RCC 7860 (cell line): ENCODE measurements at places on chromosomes 7 and 10.

- no peak for DNase-seq
Observed at GRCh38 chr7:1057416-1058291, 13.3 kb downstream of the GPR146 start.

DNA sequence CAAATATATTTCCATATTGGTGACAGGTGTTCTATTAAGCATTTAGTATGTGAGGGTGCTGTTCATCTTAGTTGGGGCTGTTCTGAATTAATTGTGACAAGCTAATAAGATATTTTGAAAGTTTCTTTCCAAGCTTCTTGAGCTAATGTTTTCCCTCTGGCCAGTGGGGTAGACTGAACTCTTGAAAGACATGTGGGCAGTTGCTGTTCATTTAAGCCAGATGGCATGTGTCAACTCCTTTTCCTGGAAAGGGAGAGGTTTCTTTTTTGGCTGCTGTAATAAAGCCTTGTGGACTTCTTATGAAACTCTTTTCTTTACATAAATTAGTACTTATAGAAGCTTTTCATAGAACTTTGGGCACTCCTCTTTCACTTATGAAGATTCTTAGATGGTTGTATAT lies 21.7 kb downstream of the RAB18 start:
- no peak for DNase-seq

GRCh38 chr7:90178679-90179278 lies 24.5 kb downstream of the STEAP1 start:
- peak; percentile 99 for DNase-seq

DNA sequence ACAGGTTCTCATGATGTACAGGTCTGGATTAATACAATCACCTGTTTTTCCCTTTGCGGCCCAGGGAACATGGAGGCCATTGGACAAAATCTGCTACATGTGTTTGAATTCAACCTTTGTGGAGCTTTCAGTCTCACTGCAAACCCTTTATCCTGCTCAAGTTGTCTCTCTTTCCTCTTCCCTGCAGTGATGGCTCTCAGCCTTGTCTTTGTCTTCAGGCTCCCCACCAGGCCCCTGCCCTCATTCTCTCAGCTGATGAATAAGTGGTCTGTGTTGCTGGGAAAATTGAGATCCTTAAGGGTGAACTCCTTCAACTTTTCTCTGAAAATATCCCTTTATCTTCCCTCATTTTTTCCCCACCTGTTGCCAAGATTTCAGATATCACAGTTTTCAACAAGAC lies 791.2 kb downstream of the GRID1 start:
- DNase-seq, result no peak

DNA sequence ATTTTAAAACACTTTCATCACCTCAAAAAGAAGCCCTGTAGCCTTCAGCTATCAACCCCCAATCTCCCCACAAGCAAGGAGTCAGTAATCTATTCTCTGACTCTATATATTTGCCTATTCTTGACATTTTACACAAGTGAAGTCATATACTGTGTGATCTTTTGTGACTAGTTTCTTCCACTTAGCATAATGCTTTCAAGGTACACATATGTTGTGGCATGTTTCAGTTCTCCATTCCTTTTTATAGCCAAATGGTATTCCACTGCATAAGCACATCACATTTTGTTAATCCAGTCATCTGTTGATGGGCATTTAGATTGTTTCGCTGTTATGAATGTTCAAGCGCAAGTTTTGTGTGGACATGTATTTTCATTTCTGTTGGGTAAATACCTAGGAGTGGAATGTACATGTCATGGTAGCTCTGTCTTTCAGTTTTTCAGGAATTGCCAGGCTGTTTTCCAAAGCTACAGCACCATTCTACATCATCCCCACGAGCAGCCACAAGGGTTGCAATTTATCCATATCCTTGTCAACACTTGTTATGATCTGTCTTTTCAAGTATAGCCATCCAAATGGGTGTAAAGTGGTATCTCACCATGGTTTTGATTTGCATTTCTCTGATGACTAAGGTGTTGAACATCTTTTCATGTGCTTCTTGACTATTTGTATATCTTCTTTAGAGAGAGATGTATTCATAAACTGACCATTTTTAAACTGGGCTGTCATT lies 405.6 kb downstream of the KCNMA1 start:
- no peak for DNase-seq

DNA sequence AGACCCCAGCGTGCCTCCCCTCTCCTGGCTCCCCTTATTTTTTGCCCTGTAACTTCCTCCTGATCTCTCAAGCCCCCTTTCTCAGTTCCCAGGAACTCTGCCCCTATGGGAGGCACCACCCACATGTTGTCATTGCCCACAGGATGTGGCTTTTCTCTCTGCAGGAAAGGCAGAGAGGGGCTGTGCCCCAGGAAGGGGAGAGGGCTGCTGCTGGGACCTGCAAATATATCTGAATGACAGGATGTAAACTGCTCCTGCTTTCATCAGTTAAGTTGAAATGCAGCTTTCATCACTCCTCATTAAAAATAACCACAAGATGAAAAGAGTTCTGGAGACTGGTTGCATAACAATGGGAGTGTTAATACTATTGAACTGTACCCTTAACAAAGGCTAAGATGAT lies 103.3 kb downstream of the CLEC2L start:
- no peak for DNase-seq

DNA sequence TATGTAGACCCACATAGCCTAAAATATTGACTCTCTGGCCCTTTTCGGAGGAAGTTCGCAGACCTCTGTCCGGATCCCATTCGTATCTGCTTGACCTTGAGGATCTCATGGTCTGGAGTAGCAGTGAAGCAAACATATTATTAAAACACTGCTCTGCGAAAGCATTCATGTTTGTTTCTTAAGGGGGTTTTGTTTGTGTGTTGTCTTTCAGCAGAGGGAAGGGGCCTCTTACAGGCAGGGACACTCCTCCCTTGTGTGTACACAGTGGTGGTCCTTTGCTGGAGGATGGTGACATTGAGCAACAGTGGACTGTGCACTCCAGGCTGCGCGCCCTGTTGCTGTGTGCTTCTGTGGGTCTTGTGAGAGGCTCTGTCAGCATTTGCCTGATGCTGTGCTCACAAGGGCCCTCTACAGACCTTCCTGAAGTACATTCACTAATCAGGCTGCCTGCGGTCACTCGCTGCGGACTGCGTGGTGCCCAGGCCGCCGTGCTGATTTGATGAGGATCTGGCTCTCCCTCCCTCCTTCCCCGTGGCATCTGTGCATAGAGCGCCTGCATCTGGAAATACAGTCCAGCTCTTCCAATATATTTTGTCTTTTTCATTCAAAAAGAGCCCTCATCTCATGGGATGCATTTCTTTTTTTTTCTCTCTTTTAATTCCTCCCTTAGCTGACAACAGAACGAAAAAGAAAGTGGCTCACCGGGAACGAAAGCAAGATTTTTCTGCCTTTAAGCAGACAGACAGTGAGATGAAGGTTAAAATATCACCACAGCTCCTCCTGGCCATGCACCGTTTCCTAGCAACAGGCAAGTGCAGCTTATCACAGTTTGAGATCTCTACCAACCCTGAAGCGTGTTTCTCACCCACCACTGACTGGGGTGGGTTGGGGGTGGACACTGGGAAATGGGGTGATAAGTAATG lies 135.8 kb downstream of the CNNM2 start:
- DNase-seq, result no peak

DNA sequence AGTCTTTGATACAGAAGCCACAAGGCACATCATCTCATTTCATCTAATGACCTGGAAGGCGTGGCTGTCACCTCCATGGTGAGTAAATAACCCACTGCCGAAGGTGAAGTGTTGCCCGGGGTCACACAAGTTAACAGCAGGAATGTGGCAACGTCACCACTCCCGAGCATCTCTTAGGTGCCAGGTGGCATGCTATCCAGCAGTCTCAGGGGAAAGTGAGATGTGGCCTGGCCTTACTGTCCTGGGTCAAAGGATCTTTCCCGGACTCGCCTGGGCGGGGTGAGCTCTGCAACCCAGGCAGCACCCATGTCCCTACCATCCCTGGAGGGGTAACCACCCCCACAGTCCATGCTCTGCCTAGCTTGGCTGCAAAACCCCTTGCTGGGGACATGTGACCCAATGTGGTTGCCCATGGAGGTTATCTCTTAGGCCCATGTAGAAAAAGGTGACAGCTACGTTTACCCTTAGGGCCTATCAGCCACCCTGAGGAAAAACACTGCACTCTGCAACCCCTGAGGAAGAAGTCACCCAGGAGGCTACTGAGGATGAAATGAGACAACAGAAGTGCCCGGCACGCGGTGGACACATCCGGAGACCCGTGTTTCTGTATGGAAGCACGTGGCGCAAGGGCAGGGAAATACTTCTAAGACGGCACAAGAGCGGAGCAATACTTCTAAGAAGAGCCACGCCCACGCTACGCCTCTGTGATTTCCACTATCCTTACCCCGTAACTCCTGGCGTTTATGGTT lies 52.0 kb downstream of the BAIAP2L1 start:
- no peak for DNase-seq

- DNase-seq, result no peak
Observed at GRCh38 chr10:18334116-18334867, 194.1 kb downstream of the CACNB2 start.

DNA sequence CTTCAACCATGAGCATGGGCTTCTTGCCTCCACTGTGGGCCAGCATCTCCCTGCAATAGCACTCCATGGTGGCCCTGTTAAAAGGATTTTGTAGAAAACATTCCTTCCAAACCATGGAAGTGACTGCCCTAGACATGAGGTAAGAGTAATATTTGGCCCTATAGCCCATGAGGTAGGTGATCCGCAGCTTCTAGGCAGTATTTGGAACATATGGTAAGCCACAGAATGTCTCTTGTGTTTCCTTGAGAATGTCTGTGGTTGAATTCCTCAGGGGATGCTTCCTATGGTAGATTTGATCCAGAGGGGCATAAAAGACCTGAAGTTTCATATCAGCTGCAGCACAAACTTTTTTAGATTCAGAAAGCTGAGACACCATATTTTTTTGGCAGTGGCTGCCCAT lies 54.9 kb downstream of the TMEM168 start:
- no peak for DNase-seq

- DNase-seq, result no peak
Observed at GRCh38 chr10:43181146-43181545, 42.9 kb downstream of the CSGALNACT2 start.

- DNase-seq, result no peak
Observed at GRCh38 chr7:138666385-138666784, 34.8 kb downstream of the SVOPL start.

DNA sequence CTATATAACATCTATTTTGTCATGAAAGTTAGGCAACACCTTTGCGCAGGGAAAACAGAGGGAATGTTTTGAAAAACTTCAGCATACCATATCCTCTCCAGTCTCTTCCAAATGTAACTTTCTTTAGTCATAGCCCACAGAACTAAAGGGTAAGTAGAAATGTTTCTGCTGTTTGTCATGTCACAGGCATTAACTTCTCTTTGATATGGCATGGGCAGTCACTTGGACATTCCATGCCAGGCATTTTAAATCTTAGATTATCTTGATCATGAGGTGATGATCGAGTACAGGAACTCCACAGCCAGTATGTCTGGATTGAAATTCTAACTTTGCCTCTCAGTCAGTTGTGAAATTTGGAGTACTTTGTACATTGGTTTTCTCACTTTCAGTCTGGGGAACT lies 27.5 kb upstream of the ETV1 start:
- no peak for DNase-seq

DNA sequence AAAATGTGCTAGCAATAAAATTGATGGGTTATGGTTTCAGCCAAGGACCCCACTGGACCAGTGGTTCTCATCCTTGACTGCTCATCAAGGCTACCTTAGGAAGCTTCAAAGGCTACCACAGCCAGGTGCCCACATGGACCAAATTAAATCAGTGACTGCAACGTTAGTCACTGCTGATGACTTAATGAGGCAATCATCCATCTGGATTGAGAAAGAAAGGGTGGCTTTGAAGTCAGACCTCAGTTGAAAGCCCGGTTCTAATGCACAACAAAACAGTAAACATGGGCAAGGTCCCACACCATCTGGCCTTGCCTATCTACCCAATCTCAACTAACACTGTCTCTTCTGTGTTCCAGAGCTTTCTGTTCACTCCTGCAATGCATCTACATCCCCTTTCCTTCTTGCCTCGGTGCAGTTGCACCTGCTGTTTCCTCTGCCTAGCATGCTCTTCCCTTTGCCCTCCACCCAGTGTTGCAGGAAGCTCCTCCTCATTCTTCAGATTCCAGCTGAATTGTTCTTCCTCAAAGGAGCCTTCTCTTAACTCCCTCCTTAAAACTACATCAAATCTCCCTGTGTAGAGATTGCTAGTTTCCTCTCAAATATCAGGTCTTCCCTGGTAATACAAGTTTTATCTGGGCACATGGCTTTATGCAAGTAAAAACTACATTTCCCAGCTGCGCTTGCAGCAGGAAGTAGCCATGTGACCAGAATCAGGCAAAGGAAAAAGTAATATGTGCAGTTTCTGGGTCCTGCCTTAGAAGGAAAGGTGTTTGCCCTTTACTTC lies 10.3 kb upstream of the KCNK18 start:
- DNase-seq, result no peak

DNA sequence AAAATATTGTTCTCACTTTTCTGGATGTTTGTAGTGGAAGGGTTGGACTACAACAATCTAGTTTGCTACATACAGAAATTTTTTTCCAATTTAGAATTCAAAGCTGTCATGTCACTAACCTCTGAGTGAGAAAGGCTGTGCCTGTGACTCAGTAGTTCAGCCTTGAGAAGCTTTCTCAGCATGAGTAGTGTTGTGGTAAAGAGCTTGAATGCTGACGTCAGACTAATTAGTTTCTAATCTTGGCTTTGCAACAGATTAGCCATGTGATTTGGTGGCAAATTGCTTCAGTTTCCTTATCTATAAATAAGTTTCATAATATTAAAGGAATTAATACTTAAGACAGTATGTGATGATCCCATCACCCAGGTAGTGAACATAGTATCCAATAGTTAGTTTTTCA lies 83.8 kb downstream of the ABCA13 start:
- no peak for DNase-seq
